ENCODE measurements at places on chromosomes 4 and X. TPM values are rescaled to one million over a fixed set of nuclear protein-coding genes. Genes with fewer than 3 reads are reported as not detected.

The COQ2 gene
- 21.1 TPM for total RNA-seq

The PRDM5 gene
- total RNA-seq: 40.4 TPM

The DCAF12L2 gene
- 1.9 TPM for total RNA-seq

The YTHDC1 gene
- 72.3 TPM for total RNA-seq

The TKTL2 gene
- 0.07 TPM for total RNA-seq

The CORIN gene
- total RNA-seq: not detected

The SPON2 gene
- total RNA-seq: 2.2 TPM

The MAGEB17 gene
- total RNA-seq: 2.2 TPM

DNA sequence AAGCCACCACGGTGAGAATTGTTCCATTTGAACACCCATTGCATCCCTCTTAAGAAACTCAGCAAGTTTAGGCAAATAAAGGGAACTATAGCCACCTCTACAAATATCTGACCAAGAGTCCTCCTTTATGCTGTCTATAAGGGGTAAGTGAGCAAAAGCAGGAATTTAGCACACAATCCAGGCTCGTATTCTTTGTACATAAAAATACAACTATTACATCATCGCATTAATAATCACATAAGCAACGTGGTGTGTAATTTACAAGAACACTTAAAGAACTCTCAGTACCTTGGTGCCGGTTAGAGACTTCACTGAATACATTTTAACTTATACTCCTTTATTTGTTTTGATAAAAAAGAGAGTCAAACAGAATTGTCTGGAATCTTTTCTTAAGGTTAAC is 38.8 kb downstream of the PALLD start:
- H3K36me3 ChIP-seq: no peaks in the 10 kb centered on the region
- peaks cover 6% of the 10 kb centered on the region for H3K4me1 ChIP-seq
- no peaks in the 10 kb centered on the region for H3K27me3 ChIP-seq

- H3K4me1 ChIP-seq: no peaks in the 10 kb centered on the region
- H3K36me3 ChIP-seq: no peaks in the 10 kb centered on the region
- H3K27me3 ChIP-seq: no peaks in the 10 kb centered on the region
These were observed 974.7 kb downstream of the TRAM1L1 start for GRCh38 chr4:116110713-116111112.

GRCh38 chr4:155639704-155640523 is 26.7 kb upstream of the GUCY1A1 start:
- no peaks in the 10 kb centered on the region for H3K27me3 ChIP-seq
- H3K4me1 ChIP-seq: no peaks in the 10 kb centered on the region
- H3K27ac ChIP-seq: no peak overlapping the region
- H3K4me3 ChIP-seq: no peak overlapping the region
- H3K36me3 ChIP-seq: no peaks in the 10 kb centered on the region

DNA sequence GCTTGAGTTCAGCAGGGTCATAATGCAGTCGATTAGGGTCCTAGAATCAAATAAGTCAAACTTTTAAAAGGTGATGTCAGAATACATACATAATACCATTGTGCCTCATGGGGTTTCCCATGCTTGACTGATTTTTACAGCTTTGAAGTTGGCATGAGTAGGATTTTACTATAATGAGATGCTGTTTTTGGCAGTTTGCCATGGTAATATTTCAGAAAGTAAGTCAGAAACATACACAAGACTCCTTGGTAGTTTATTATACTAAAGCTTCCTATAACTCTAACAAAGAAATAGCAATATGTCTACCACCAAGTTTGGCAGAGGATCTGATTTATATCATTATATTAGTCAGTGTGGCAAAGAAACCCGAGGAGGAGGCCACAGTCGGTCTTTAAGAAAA is 45.2 kb downstream of the PHKA2 start:
- H3K4me1 ChIP-seq: peaks cover 4% of the 10 kb centered on the region
- H3K27ac ChIP-seq: no peak overlapping the region
- no peak for DNase-seq
- no peak overlapping the region for H3K4me3 ChIP-seq

GRCh38 chrX:136662104-136662503 is 14.1 kb downstream of the CD40LG start:
- no peaks in the 10 kb centered on the region for H3K4me1 ChIP-seq
- no peak overlapping the region for H3K27ac ChIP-seq
- H3K27me3 ChIP-seq: no peaks in the 10 kb centered on the region
- DNase-seq: no peak

- peak; percentile 12 for DNase-seq
- no peaks in the 10 kb centered on the region for H3K36me3 ChIP-seq
- H3K27me3 ChIP-seq: no peaks in the 10 kb centered on the region
These were observed 21.8 kb downstream of the RAI2 start for GRCh38 chrX:17839269-17839668.

- no peak overlapping the region for H3K4me3 ChIP-seq
- DNase-seq: no peak
- H3K27me3 ChIP-seq: no peaks in the 10 kb centered on the region
- no peaks in the 10 kb centered on the region for H3K4me1 ChIP-seq
- H3K36me3 ChIP-seq: no peaks in the 10 kb centered on the region
- no peak overlapping the region for H3K27ac ChIP-seq
These were observed 31.0 kb upstream of the ARAF start for GRCh38 chrX:47530049-47530448.

GRCh38 chrX:115339441-115340025 is 50.0 kb downstream of the LUZP4 start:
- DNase-seq: no peak
- no peaks in the 10 kb centered on the region for H3K36me3 ChIP-seq
- H3K27me3 ChIP-seq: no peaks in the 10 kb centered on the region

DNA sequence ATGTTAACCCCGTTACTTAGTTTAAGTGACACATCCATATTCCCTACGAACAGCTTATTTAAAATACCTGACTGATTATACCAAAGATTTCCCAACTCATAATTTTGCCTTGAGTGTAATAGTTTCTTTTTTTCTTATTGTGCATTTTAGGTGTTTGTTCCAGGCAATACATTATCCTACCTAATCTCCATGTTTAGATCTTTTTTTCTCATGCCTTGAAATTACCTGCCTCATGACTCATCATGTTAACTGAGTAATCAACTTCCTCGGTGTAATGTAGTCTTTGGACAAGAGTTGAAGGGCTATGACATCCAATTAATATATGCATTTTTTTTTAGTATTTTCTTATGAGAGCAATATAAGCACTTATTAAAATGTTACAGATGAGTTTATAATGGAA is 228.7 kb upstream of the ANKRD50 start:
- DNase-seq: no peak
- no peaks in the 10 kb centered on the region for H3K27me3 ChIP-seq

DNA sequence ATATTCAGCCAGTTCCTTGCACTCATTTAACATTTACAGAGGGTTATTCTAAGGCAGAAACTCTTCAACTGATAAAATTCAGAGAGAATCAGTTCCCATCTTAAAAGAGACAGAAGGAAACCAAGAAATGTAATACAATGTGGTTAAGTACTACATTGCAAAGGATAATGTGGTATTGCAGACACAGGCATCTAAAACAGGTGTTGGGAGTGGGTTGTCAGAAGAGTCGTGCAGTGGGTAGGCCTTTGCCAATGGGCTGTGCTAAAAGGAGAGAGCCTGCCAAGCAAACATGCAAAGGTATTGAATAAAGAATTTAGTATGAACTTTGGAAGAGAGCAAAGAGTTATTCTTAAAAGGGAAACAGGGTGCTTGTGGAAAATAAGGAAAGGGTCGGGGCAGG is 1044.4 kb upstream of the DIAPH2 start:
- DNase-seq: no peak
- H3K36me3 ChIP-seq: no peaks in the 10 kb centered on the region
- H3K4me1 ChIP-seq: no peaks in the 10 kb centered on the region
- H3K27ac ChIP-seq: no peak overlapping the region
- H3K4me3 ChIP-seq: no peak overlapping the region

DNA sequence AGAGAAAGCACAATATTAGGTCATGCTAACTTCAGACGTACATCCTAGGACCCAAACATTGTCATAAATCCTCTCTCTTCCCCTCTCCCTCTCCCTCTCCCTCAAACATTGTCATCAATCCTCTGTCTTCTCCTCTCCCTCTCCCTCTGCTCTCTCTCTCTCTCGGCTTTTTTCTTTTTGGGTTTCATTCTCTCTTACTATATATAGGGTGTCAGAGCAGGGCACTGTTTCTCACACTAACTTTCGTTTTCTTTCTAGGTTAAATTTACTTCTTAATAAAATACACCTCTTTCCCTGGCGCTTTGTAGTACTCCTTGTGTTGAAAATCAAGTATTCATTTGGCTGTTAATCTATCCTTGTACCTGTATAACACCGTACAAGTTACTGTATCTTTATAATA is 37.0 kb upstream of the HERC5 start:
- no peak overlapping the region for H3K4me3 ChIP-seq
- H3K4me1 ChIP-seq: no peaks in the 10 kb centered on the region
- no peaks in the 10 kb centered on the region for H3K27me3 ChIP-seq
- no peak for DNase-seq

DNA sequence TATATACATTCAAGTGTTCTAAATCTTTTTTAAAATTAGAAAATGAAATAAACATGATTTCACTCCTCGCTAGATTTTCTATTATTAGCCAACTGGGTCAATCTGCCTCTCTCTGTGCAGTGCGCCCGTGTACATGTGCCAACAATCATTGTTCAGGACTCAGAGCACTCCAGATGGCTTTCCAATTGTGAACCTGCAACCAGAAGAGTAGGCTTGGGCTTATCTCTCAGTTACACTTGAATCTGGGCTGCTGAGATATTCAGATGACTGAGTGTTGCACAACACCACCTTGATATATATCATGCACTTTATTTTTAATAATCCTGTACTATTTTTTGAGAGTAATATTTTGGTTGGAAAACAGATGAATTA is 184.0 kb upstream of the FSTL5 start:
- H3K27ac ChIP-seq: no peak overlapping the region
- DNase-seq: no peak
- H3K27me3 ChIP-seq: no peaks in the 10 kb centered on the region
- no peaks in the 10 kb centered on the region for H3K36me3 ChIP-seq

GRCh38 chr4:146490106-146490505 is 31.6 kb downstream of the SLC10A7 start:
- H3K4me1 ChIP-seq: no peaks in the 10 kb centered on the region
- no peaks in the 10 kb centered on the region for H3K27me3 ChIP-seq
- no peaks in the 10 kb centered on the region for H3K36me3 ChIP-seq
- H3K27ac ChIP-seq: no peak overlapping the region
- H3K4me3 ChIP-seq: no peak overlapping the region

- no peak overlapping the region for H3K27ac ChIP-seq
- no peaks in the 10 kb centered on the region for H3K36me3 ChIP-seq
- no peaks in the 10 kb centered on the region for H3K27me3 ChIP-seq
These were observed 27.7 kb downstream of the PAK3 start for GRCh38 chrX:111123606-111124179.

DNA sequence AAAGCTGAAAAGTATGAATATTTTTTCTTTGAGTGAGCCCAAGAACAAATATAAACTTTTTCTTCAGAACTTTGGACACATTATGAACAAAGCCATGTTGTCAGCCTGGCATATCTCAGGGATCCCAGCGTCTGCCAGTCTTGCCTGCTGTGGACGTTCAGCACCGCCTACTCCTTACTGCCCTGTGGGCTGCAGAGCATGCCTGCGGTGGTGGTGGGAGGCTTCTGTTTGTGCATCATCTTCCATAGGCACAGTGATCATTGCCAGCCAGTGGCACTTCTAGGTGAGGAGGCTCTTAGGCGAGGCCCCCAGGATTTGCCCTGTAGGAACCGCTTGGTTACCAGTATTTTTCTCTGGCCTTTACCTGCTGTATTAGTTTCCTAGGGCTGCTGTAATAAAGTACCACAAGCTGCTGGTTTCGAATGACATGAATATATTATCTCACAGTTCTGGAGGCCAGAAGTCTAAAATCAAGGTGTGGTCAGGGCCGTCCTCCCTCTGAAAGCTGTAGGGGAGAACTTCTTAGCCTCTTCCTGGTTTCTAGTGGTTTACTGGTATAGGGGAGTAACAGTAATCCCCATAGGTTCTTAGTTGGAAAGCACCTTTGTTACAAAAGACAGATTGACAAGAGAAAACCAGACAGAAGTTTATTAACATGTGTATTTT is 15.4 kb downstream of the ANXA3 start:
- DNase-seq: no peak
- H3K36me3 ChIP-seq: no peaks in the 10 kb centered on the region
- H3K27me3 ChIP-seq: no peaks in the 10 kb centered on the region
- peaks cover 33% of the 10 kb centered on the region for H3K4me1 ChIP-seq
- H3K4me3 ChIP-seq: no peak overlapping the region

GRCh38 chrX:29308726-29309125 is 721.5 kb downstream of the IL1RAPL1 start:
- peaks cover 19% of the 10 kb centered on the region for H3K27me3 ChIP-seq
- peak; percentile 24 for DNase-seq
- peak overlapping the region; percentile 31 for H3K4me3 ChIP-seq
- H3K36me3 ChIP-seq: no peaks in the 10 kb centered on the region
- H3K27ac ChIP-seq: peak overlapping the region; percentile 90

DNA sequence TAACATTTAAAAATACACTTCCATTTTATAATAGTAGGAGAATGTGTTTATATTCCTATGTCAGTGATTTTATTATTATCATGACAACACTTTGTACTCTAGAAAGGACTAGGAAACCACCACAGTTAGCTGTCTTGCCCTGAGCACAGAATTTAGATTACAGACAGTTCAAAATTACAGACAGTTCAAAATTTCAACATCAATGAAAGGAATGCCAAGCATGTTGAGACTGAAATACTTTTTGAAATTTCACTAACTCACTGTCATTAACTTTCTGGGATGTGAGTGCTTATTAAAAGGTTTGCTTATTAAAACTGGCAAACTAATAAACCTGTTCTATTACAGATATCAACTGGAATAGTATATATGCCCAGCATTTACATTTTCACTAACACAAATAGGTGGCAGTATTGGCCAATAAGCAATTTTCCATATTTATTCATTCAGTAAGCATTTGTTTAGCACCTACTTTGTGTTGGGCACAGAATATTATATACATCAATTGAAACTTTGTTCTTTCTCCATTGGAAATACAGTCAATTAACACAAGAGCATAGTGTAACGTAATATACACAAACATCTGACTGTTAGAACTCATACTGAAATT is 179.4 kb downstream of the FBXW7 start:
- no peak overlapping the region for H3K27ac ChIP-seq
- peaks cover 18% of the 10 kb centered on the region for H3K4me1 ChIP-seq
- no peak overlapping the region for H3K4me3 ChIP-seq
- no peaks in the 10 kb centered on the region for H3K27me3 ChIP-seq
- H3K36me3 ChIP-seq: no peaks in the 10 kb centered on the region
- DNase-seq: no peak

GRCh38 chr4:18192901-18193300 is 171.3 kb upstream of the LCORL start:
- H3K27ac ChIP-seq: no peak overlapping the region
- H3K36me3 ChIP-seq: no peaks in the 10 kb centered on the region
- no peak for DNase-seq
- no peaks in the 10 kb centered on the region for H3K4me1 ChIP-seq

- H3K4me1 ChIP-seq: no peaks in the 10 kb centered on the region
- no peak for DNase-seq
- H3K4me3 ChIP-seq: no peak overlapping the region
- H3K36me3 ChIP-seq: no peaks in the 10 kb centered on the region
These were observed 108.2 kb upstream of the BMPR1B start for GRCh38 chr4:94649381-94650133.

GRCh38 chr4:176526704-176527103 is 206.9 kb downstream of the SPCS3 start:
- no peak overlapping the region for H3K4me3 ChIP-seq
- DNase-seq: no peak
- H3K27ac ChIP-seq: no peak overlapping the region
- H3K4me1 ChIP-seq: no peaks in the 10 kb centered on the region
- no peaks in the 10 kb centered on the region for H3K27me3 ChIP-seq
- no peaks in the 10 kb centered on the region for H3K36me3 ChIP-seq

GRCh38 chrX:53082773-53083616 is 828 bp downstream of the TSPYL2 start:
- H3K4me1 ChIP-seq: peaks cover 7% of the 10 kb centered on the region
- no peaks in the 10 kb centered on the region for H3K36me3 ChIP-seq
- H3K27me3 ChIP-seq: peaks cover 8% of the 10 kb centered on the region
- H3K27ac ChIP-seq: no peak overlapping the region
- DNase-seq: no peak
- H3K4me3 ChIP-seq: peak overlapping the region; percentile 79

All from GM23338 (cell line).